ENCODE measurements at places on chromosomes 3 and 15.
A peak's percentile ranks its signal among the peaks of the same experiment; 100 is the strongest.

GRCh38 chr3:49623071-49623470 lies 51.1 kb upstream of the APEH start:
- DNase-seq = no peak

- no peak for DNase-seq
Measured at GRCh38 chr3:169241991-169242707, 421.4 kb downstream of the MECOM start.

DNA sequence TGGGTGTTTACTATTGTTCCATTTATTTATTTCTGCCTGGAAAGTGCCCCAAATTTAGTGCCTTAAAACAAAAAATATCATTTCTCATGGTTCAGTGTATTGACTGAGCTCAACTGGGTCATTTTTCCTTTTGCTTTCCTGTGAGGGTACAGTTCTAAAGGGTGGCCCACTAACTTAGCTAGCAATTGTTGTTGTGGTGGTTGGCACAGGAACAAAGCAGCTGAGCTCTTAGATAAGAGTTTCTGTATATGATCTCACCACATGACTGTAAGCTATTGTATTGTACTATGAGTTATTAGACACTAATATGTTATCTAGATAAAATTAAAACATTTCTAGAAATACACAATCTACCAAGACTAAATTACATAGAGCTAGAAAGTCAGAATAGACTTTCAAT lies 1283.7 kb downstream of the OTOL1 start:
- DNase-seq = no peak

GRCh38 chr3:49937090-49937489 lies 2.9 kb upstream of the RBM6 start:
- no peak for DNase-seq

DNA sequence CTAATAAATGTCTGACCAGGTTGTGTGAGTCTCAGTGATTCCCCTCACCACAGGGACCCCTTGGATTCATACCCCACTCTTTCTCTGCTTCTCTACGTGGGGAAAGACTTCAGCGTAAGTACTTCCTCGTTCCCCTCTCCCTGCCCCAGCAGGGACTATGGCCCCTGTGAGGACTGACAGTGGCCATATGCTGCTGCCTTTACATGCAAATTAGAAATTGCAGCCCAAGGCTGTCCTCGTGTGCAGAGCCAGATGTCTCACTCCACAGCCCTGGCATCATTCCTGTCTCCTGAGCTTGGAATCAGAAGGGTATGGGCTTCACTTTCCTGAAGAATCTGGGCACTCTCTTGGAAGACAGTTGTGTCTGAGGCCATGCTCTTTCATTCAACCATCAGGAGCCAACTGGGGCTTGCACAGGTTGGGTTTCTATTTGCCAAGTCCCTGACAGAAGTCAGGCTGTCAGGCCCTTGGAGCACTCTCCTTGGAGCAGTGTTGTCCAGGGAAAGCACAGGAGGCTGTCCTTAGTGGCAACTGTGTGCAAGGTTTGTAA lies 30.5 kb upstream of the IQCF2 start:
- DNase-seq = no peak

- DNase-seq = peak; percentile 50
Measured at GRCh38 chr15:41115652-41116115, 396 bp downstream of the INO80 start.

DNA sequence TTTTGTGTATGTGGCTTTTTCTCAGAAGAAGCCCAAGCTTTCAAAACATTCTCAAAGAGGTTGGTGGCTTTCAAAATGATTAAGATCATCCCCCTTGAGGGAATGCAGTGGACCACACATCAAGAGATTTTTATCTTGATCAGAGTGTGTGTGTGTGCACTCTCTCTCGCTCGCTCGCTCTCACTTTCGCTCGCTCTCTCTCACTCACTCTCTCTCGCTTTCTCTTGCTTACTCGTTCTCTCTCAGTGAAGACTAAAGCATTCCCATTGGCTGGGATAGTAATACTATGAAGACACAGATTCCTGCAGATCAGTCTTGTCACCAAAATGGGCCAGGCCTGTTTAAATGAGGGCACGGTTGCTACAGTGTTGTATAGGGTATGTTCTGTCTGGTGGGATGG lies 365.7 kb downstream of the EDEM1 start:
- no peak for DNase-seq

GRCh38 chr3:30596152-30596551 lies 10.2 kb upstream of the TGFBR2 start:
- no peak for DNase-seq

- DNase-seq = peak; percentile 20
Measured at GRCh38 chr15:41284427-41285177, 47.8 kb downstream of the OIP5 start.

- no peak for DNase-seq
Measured at GRCh38 chr3:37307321-37307720, 132.9 kb upstream of the LRRFIP2 start.

DNA sequence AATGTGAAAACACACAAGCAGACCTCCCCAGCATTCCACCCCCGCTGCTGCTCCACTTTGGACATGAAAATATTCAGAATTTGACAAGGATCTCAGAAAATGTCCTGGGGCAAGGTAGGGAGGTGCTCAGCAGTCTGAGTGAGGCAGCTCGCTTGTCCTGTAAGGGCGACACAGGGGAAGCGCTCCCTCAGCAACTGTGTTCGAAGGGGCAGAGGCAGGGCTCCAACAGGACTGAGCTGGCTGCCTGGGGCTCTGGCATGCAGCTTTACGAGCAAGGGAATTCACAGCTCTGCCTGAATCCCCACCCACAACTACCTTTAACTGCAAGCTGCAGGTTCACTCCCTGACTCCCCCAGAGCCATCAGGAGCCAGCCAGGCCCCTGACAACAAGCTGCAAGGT lies 287.0 kb upstream of the LYSMD4 start:
- DNase-seq = no peak

- no peak for DNase-seq
Measured at GRCh38 chr15:92676561-92676960, 21.0 kb upstream of the FAM174B start.

- DNase-seq = no peak
Measured at GRCh38 chr15:96183867-96184266, 146.6 kb upstream of the NR2F2 start.

- no peak for DNase-seq
Measured at GRCh38 chr3:23836536-23837230, 30.9 kb downstream of the UBE2E1 start.

- DNase-seq = no peak
Measured at GRCh38 chr15:101028772-101029438, 109.7 kb downstream of the LRRK1 start.

- DNase-seq = no peak
Measured at GRCh38 chr3:138373736-138374094, 25.3 kb downstream of the MRAS start.

DNA sequence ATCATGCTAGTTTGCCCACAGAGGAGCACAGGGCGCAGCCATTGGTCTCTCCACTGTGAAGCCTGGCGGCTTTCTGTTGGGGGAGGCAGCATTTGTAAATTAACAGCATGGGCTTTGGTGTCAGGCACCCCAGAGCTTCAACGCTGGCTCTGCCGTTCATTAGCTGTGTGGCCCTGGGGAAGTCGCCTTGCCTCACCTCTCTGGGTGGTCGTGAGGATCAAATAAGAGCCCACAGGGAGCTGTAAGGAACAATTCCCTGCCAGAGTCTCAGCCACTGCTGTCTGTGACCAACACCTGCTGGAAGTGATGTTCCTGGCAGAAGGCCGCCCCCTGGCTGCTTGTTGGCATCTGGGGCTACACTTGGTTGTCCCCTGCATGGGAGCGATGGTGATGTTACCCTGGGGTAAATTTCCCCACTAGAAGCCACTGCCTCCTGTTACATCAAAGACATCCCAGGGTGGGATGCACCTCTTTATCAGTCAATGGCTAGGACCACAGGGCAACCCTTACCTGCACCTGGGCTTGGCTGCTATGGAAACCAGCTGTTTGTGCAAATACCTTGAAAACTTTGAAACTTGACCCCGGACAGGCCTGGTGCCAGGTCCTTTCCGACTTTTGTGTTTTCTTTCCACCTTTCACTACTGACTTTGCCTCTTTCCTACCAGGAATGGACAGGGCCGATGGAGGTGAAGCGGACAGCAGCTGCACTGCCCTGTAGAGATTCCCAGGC lies 36.9 kb downstream of the DNASE1L3 start:
- peak; percentile 71 for DNase-seq

- no peak for DNase-seq
Measured at GRCh38 chr15:48778331-48778730, 32.5 kb downstream of the CEP152 start.

GRCh38 chr3:138197058-138197457 lies 10.0 kb downstream of the ARMC8 start:
- no peak for DNase-seq

DNA sequence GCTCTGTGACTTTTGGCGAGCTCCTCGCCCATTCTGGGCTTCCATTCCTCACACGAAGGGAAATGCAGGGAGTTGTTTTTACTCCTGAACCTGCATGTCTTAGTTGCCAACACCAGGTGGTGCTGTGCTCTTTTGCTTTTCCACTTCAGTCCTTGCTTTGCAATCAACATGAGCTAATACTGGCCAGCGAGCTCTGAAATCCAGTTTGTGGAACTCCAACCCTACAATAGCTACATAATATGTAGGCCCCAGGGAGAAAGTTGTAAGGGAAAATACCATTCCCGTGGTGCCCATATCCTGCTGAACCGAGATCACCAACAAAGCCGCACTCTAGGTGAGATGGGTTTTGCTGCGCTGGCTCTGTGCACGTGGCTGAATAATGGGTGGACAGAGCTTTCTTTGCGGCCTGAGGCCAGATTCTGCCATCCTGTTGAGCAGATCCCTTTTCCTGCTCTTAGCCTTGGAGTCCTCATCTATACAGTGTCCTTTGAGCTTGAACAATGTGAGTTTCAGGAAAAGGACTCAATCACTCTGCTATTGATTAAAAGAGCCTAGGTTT lies 25.0 kb downstream of the LSM3 start:
- DNase-seq = peak; percentile 40

- DNase-seq = no peak
Measured at GRCh38 chr3:27657404-27657803, 64.7 kb downstream of the EOMES start.

GRCh38 chr15:40534371-40534770 lies 30.5 kb downstream of the CCDC32 start:
- no peak for DNase-seq

DNA sequence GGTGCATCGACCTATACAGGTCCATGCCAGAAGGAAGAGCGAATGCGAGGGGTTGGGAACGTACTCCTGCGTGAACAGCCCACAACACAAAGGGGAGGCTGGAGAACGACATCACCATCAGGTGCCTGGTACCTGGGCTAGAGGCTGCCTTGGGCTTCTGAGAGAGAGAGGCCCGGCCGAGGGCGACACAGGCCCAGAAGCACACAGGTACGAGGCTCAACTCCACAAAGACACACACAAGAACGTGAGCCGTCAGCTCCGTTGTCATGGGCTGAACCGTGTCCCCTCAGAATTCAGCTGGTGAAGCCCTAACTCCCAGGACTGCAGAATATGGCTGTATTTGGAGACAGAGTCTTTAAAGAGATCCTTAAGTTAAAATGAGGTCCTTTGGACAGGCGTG lies 134.3 kb downstream of the ATP10A start:
- DNase-seq = no peak

- no peak for DNase-seq
Measured at GRCh38 chr3:47910777-47911440, 105.3 kb downstream of the MAP4 start.

DNA sequence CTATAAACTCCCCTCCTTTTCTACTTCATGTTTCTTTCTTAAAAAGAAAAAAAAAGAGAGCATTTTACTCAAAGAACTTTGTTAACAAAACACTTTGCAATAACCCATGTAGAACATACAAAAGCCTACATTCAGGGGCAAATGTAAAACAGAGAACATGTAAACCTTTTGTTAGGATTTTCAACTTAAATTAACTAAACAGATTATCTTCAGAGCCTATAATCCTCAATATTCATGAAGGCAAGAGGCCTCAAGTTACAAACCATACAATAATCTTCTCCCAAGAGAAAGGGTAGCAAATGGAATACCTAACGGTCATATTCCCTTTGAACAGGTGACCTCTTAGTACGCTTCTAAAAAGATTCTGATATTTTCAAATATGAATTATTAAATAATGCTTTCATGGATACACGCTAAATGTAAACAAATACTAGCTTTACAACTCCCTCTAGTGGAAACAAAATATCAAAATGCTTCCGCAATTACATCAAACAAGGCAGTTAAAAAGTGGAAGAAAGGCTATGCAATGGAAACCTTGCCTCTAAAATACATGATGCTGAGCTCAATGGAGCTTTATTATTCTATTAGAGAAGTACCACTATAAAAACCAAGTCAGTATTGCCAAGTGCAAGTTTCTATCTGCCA lies 9.9 kb downstream of the CEP152 start:
- DNase-seq = no peak

DNA sequence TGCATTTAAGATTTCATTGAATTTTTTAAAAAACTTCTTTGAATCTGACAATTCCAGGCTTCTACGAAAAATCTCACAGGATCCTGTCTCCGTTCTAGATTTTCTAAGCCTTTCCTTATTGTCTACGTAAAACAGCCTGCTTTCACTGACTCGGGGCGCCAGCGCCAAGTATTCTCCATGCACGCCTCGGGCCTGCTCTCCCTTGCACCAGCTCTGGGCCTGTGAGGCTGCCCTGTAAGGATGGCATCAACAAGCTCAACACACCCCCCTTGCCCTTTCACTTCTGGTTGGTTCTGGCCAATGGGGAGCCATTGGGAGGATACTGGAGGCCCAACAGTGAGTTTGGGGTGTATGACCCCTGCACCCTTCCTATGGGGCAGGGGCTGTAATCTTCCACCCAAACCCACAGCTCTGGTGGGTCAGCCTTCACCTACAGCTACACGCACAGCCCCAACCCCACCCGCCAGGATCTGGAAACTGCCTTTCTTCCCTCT lies 47.8 kb downstream of the SLC41A3 start:
- no peak for DNase-seq

DNA sequence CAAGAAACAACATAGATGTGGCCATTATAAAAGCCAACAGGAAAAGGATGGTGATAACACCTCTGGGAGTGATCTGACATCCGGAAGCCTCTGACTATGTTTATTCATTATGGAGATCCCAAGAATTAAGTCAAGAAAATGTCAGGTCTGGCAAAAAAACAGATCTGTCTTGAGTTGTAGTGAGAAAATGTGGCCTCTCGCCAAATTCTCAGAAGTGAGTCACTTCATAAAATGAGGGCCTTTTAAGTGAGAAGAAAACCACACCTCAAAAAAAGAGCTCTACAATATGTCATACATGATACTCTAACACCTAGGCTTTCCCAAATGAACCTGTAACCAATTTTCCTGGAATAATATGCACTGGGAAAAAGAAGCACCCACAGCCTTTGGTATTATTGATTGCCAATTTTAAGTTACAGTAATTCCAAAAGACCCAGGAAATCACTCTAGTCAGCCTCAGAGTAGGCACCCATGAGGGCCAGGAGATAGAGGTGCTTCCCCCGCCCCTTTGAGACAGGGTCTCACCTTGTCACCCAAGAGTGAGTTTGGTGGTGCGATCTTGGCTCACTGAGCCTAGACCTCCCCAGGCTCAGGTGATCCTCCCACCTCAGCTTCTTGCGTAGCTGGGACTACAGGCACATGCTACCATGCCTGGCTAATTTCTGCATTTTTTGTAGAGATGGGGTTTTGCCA lies 38.0 kb downstream of the CCR3 start:
- DNase-seq = no peak

- DNase-seq = no peak
Measured at GRCh38 chr3:54969652-54970051, 41.8 kb upstream of the LRTM1 start.

Data from SHP77 treated with DMSO at 0.1 percent for 48 hours (cell line).